ENCODE measurements at places on chromosomes 5 and 9. TPM values are rescaled to one million over a fixed set of nuclear protein-coding genes. Genes with fewer than 3 reads are reported as not detected.

DNA sequence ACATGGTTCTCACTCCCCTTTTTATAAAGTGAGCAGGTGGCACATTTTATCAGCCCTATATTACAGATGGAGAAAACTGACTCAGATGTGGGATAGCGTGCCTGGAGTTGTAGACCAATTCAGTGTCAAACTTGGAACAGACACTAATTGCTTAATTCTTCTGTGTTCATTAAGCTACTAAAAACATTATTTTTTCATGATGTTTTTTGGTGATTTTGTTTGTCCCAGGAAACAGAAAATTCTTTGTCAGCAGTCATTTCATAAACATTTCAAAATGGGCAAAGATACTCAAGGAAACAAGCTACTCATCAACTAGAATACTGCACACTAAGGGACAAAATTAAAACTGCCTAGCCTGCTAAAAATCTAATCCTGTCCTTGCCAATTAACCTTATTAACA is 2.2 kb downstream of the ABHD17B start:
- DNase-seq, result no peak

GRCh38 chr5:180950291-180950949 is 38.2 kb upstream of the BTNL3 start:
- no peak for DNase-seq

DNA sequence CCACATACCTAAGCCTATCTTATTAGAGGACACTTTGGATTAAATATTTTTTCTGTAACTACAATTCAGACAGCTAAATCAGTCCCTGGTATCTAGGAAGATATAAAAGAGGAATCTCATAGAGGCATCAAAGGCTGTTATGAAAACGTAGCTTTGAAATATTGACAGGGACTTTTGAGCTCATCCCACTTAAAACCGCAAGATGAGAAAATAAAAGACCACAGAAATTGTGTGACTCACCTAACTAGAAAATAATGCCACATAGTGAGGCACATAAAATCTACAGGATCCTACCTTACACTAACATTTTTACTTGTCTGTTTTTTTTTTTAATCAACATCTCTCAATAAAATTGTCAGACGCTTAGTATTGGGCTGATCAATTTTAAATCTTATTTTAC is 686.5 kb upstream of the COX7C start:
- DNase-seq, result no peak

GRCh38 chr9:127124792-127125191 is 2.4 kb upstream of the ANGPTL2 start:
- DNase-seq, result no peak

The OBP2B gene
- total RNA-seq, result not detected

The FBP1 gene
- total RNA-seq, result 0.30 TPM

The GPR150 gene
- 0.58 TPM for total RNA-seq

The SLC36A2 gene
- total RNA-seq, result not detected

Data from activated CD8-positive, alpha-beta memory T cell treated with anti-CD3 and anti-CD28 coated beads, Interleukin-2, amount 10 ng/mL, durations not matched to agents 7 days and 5 days (primary cell).